ENCODE measurements at places on chromosomes 5 and 9. TPM values are rescaled to one million over a fixed set of nuclear protein-coding genes. Genes with fewer than 3 reads are reported as not detected.

- no peak for DNase-seq
Observed at GRCh38 chr9:25418974-25419373, 259.3 kb downstream of the TUSC1 start.

DNA sequence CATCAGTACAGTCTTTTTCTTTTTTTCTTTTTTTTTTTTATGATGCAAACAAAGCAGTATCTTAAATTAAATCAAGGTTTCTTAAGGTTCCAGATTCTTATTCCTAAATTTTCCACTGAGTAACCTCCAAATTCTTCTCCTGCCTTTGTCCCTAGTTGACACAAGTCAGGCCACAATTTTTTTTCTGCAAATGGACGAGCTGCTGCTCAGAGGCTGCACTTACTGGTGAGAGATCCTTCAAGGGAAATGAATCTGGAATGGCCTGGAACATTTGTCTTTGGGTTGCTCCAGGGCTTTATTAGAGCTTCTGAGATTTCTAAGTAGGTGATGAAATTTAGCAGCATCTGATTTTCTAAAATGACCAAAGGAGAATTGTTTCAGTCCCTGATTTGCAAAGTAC is 39.3 kb downstream of the PIK3R1 start:
- DNase-seq: no peak

The RORB gene
- polyA plus RNA-seq: 0.17 TPM

- no peak for DNase-seq
Observed at GRCh38 chr9:108356806-108357205, 499.0 kb downstream of the ACTL7B start.

The SOHLH1 gene
- not detected for polyA plus RNA-seq

- no peak for DNase-seq
Observed at GRCh38 chr5:163623986-163624385, 118.6 kb downstream of the MAT2B start.

DNA sequence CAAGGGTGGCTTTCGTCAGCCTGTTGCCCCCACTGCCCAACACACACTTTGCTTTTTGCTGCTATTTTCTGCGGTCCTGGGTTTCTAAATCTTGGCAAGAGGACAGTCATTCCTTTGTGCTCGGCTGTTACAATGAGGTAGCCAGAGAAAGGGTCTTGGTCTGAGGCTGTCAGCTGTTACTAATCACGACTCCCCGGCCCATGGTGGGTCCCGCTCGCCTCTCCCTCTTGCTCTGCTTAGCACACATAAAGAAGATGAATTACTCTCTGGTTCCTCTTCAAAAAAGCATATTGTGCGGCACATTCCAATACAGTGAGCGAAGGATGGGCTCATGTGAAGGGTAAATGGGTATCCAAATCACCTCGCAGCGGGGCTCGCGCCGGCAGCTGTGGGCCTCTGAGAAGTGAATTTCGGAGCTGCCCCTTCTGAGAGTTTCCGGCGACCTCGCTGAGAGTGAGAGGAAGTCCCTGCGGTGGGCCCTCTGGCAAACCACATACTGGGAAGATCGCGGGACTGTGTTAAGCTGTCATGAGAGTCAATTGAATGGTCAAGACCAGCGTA is 56.0 kb downstream of the SLC1A3 start:
- no peak for DNase-seq

The GPR21 gene
- polyA plus RNA-seq: not detected

DNA sequence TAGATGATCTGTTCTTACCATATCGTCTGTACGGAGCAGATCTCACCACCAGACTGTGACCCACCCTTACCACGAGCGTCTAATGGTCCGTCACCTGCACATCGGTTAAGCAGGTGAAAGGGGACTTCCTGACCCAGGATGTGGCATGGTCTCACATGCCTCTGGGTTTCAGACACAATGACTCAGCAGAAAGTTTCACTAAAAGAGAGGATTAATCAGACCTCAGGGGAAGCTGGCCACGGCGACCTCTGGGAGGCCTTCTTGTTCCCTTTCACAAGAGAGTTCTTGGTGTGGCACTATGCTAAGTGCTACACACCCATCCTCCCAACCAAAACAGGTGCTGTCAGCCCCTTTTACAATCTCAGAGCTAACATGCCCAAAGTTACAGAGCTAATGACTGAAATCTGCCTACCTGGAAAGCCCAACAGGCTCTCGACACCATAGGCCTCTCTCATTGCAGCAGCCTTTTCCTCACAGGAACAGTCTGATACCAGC is 41.6 kb downstream of the ADAMTS12 start:
- no peak for DNase-seq

DNA sequence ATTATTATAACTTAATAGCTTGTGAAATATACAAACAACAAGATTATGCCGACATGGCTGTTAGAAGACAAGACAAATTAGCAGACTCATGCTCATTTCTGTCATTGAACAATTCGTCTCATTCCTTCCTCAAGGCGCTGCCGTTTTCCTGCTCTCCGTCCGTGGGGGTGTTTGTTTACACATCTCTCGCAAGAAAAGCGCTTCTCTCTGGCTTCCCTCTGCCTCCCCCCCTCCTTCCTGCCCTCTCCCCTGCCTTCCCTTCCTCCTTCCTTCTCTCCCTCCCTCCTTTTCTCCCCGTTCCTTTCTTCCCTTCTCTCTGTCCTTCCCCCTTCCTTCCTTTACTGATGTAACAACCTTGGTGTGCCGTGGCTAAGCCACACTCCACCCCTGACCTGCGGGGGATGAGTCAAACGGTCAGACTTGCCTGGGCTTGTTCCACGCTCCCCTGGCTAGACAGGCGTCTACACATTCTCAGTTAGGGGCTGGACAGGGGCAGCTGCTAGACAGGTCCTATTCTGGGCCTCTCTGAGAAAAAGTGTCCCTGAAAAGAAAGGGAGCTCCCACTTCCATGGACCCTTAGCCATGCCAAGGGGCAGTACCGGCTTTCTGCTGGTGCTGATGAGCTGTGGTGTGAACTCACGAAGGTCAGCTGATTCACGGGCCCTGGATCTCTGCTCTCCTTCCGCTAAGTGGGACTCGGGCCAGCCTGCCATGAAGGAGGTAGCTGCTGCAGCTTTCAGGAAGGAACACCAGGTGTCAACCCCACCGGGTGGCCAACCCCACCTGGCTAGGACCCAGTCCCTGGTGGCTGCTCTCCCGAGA is 32.0 kb upstream of the SPTLC1 start:
- no peak for DNase-seq

DNA sequence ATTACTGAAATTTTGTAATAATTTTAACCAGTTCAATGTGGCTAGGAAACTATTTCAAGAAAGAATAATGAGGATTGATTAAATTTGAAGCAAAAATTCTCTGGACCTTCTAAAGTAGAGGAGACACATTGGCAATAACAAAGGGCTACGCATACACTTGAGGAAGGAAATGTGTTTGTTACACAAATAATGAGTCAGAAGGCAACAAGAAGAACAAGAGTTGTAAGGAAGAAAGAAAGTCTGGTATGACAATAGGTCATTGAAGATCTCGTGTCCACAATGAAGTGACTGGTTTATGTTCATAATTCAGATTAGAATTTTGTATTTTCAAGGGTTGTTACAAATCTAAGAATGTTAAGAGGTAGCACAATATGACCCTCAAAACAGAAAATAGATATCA is 25.8 kb downstream of the ST8SIA4 start:
- DNase-seq: no peak

The LCN1 gene
- not detected for polyA plus RNA-seq

GRCh38 chr5:2727550-2727949 is 23.9 kb downstream of the IRX2 start:
- DNase-seq: no peak

- no peak for DNase-seq
Observed at GRCh38 chr5:178388386-178389025, 155.9 kb upstream of the PHYKPL start.

DNA sequence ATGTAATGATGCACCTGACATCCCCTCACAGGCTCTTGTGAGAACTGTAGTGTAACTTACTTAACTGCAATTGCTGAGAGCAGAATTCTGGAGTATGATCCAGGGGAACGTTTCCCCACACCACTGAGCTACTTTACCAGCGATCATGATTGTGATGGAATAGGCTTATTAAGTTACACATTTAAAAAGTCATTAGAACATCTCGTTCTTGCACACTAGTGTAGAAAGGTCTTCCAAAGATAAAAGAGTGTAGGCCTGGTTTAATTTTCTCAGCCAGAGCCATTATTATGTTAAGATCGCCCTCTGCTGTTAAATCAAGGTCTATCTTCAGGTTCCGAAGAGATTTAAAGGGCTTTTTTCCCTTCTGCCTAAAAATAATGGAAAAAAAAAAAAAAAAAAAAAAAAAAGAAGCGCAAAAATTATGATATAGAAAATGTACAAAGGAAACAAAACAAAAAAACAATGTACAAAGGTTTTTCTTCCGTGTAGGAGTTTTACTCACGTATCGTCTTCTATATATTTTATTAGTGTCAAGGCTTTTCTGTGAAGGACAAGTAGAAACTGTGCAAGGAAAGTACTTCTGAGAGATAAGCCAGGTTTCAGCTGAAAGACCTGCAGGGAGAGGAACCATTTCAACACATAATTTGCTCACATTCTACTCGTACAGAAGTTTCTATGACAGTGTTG is 18.6 kb upstream of the MOB3B start:
- DNase-seq: no peak

DNA sequence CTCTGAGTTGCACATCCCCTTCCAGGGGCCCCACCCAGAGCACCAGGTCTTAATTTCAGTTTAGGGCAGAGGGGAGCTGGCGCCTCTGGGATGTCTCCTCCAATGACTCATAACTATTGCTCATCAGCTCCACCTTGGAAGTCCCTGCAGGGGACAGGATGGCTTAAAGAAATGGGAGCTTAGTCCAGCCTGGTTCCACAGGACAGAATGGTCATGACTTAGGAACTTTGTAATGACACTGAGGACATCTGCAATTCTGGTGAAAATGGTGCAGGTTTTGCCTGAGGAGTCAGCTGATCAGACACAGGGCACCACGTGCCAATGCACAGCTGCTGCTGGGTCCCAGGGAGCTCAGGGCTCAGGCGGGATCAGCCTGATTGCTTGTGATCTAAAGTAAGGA is 16.4 kb upstream of the PPP1R26 start:
- DNase-seq: no peak

The ADAMTSL1 gene
- 15.7 TPM for polyA plus RNA-seq

- no peak for DNase-seq
Observed at GRCh38 chr5:81751836-81752643, 1.1 kb upstream of the SSBP2 start.

The CDKN2B gene
- 0.17 TPM for polyA plus RNA-seq

The IFNE gene
- 0.31 TPM for polyA plus RNA-seq
